Lower lobe of right lung (tissue), 2 donors: ENCODE measurements at places on chromosomes 5 and 9. TPM values are rescaled to one million over a fixed set of nuclear protein-coding genes. Genes with fewer than 3 reads are reported as not detected.

- no peak overlapping the region for H3K27ac ChIP-seq
- peaks cover 98% of the 10 kb centered on the region for H3K36me3 ChIP-seq
- H3K4me3 ChIP-seq: no peak overlapping the region
Measured at GRCh38 chr5:179608131-179608581, 15.3 kb downstream of the HNRNPH1 start.

DNA sequence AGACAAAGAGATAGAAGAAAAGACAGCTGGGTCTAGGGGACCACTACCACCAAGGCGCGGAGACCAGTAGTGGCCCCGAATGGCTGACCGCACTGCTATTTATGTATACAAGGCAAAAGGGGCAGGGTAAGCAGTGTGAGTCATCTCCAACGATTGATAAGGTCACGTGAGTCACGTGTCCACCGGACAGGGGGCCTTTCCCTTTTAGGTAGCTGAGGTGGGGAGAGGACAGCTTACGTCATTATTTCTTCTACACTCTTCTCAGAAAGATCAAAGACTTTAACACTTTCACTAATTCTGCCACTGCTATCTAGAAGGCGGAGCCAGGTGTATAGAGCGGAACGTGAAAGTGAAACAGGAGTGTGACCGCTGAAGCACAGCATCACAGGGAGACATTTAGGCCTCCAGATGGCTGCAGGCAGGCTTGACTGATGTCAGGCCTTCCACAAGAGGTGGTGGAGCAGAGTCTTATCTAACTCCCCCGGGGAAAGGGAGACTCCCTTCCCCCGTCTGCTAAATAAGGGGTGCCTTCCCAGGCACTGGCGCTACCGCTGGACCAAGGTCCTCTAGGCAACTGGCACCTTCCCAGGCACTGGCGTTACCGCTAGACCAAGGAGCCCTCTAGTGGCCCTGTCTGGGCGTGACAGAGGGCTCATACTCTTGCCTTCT is 6.1 kb upstream of the PRR16 start:
- DNase-seq: peak; percentile 82
- H3K4me3 ChIP-seq: peak overlapping the region; percentile 50
- H3K27ac ChIP-seq: no peak overlapping the region
- H3K36me3 ChIP-seq: no peaks in the 10 kb centered on the region
- no peaks in the 10 kb centered on the region for H3K4me1 ChIP-seq

The ARL14EPL gene
- not detected for total RNA-seq

- H3K36me3 ChIP-seq: no peaks in the 10 kb centered on the region
- H3K4me3 ChIP-seq: no peak overlapping the region
- H3K27me3 ChIP-seq: no peaks in the 10 kb centered on the region
- no peak for DNase-seq
- H3K27ac ChIP-seq: no peak overlapping the region
Measured at GRCh38 chr5:64646169-64646568, 44.1 kb upstream of the SHISAL2B start.

DNA sequence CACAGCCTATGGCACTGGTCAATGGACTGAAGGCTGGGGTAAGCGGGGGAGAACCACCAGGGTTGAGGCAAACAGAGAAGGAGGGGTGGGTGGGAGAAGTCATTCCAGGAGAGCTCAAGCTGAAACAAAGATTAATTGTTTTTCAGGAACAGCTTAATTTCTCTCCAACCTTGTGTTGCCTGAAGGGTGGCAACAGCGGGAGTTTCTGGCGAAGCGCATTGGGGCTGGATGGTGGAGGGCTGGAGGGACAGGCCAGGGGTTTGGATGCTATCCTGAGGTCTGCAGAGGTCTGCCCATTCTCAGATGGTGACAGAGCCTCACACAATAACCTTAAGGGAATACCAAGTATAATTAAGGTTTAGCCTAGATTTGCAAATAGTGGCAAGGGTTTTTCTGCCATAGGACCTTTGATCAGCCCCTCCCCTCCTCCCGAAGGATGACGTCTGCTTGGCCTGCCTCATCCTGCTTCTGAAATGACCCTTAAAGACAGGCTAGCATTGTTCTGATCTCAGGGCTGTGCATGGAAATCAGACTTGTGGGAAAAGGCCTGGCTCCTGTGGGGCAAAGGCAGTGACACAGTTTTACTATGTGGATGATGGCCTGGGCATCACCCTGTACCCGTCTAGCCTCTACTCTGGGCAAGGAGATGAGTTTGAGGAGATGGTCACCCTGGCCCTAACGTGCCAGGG is 32.7 kb downstream of the PSD2 start:
- no peaks in the 10 kb centered on the region for H3K36me3 ChIP-seq
- no peak overlapping the region for H3K4me3 ChIP-seq
- no peak overlapping the region for H3K27ac ChIP-seq
- H3K4me1 ChIP-seq: no peaks in the 10 kb centered on the region
- DNase-seq: no peak

The AHRR gene
- total RNA-seq: 8.4 TPM

DNA sequence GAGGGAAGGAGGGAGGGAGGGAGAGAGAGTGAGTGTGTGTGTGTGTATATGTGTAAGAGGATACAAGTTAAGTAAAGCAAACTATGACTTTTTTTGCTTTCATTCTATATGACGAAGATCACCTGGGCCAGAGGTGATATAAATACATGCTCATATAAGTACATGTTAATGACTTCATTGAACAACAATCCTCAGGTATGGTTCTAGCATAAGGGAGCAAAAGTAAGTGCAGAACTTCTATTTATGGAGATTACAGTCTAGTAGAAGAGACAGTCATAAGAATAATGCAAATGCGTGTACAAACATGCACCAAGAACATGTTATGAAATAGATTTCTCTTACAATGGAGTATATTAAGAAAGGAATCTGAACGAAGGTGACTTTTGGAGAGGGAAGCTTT is 1804.0 kb downstream of the MAT2B start:
- DNase-seq: no peak
- H3K4me3 ChIP-seq: no peak overlapping the region
- H3K4me1 ChIP-seq: no peaks in the 10 kb centered on the region
- no peaks in the 10 kb centered on the region for H3K36me3 ChIP-seq
- H3K27me3 ChIP-seq: no peaks in the 10 kb centered on the region

The TMC1 gene
- not detected for total RNA-seq

The COL23A1 gene
- total RNA-seq: 1.2 TPM

GRCh38 chr5:150120062-150120441 is 33.7 kb upstream of the CSF1R start:
- H3K27ac ChIP-seq: no peak overlapping the region
- H3K36me3 ChIP-seq: peaks cover 76% of the 10 kb centered on the region
- peaks cover 15% of the 10 kb centered on the region for H3K4me1 ChIP-seq
- H3K4me3 ChIP-seq: no peak overlapping the region
- DNase-seq: no peak

DNA sequence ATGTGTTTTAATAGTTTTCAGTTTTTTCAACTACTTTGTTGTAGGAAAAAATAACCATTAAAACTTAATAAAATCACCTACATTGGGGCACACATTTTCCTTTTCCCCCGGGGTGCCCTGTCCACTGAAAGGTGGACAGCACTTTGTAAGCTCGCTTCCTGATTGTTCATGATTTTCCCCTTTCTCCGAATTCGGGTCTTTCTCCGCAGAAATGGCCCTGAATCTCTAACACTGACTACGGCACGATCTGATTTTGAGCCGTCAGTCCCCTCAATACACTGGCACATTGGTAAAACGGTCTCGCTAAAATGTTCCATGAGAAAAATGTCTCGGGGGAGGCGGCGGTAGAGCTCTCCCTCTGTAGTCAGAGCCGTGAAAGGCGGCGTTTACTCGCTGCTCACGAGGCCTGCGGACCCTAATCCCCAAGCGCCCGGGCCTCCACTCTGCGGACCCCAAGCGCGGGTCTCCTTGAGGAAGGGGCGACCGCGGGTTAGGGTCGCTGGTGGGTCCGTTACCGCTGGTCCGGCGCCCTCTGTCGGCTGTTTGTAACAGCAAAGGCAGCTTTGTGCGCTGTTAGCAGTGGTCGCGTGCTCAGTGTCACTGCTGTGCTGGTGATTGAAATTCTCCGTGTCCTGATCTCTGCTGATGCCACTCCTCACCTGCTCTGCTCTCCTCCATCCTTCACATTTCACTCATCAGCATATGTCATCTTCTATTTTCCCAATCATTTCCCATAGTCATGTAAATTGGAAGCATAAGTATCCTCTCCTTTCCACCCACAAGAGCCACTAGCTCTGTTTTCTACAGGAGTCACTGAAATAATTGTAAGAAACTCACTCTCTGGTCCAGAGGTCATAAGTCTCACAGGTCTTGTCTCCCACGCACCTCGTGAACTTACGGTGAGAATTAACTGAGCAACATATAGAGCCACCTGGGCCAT is 10.8 kb upstream of the IFNA2 start:
- peak overlapping the region; percentile 51 for H3K4me3 ChIP-seq
- H3K36me3 ChIP-seq: no peaks in the 10 kb centered on the region
- peaks cover 11% of the 10 kb centered on the region for H3K4me1 ChIP-seq

The RAB3C gene
- 0.30 TPM for total RNA-seq

DNA sequence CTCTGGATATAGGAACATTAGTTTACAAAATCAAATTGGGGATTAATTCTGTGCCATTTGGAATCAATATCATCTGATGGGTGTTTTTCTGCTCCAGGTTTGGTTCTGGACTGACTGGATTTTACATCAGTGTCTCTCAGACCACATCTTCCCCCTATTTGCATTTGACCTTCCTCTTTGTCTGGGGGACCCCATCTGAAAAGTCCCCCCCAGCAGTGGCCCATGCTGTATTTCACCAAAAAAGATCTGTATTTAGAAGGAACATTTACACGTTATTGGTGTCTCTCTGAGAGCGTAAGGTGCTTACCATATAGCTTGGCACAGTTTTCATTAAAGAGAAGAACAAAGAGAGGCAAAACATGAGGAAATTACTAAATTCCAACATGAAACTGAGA is 215.6 kb upstream of the CLINT1 start:
- DNase-seq: no peak
- no peak overlapping the region for H3K4me3 ChIP-seq
- H3K36me3 ChIP-seq: no peaks in the 10 kb centered on the region
- no peaks in the 10 kb centered on the region for H3K27me3 ChIP-seq
- no peaks in the 10 kb centered on the region for H3K4me1 ChIP-seq

- DNase-seq: no peak
- no peaks in the 10 kb centered on the region for H3K4me1 ChIP-seq
- H3K27ac ChIP-seq: no peak overlapping the region
- no peaks in the 10 kb centered on the region for H3K36me3 ChIP-seq
- no peak overlapping the region for H3K4me3 ChIP-seq
Measured at GRCh38 chr5:106691701-106692100, 979.0 kb downstream of the EFNA5 start.

DNA sequence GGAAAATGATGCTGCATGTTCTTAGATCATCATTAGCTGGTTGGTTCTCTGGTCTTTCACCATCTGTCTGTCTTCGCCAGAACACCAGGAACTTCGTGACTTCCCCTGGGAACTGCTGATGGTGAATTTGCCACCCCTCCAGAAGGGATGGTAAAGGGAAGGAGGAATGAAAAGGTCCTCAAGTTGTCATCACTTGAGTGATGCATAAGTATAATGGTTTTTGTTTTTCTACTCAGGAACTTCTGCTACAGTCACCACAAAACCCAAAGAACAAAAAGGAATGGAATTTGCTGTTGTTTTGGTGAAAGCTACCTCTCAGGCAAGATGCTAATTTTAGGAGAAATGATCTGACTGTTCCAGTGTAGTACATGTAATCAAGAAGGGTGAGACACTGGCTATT is 328.4 kb downstream of the ARHGEF28 start:
- no peaks in the 10 kb centered on the region for H3K27me3 ChIP-seq
- no peak overlapping the region for H3K27ac ChIP-seq
- no peaks in the 10 kb centered on the region for H3K4me1 ChIP-seq
- H3K36me3 ChIP-seq: no peaks in the 10 kb centered on the region
- no peak for DNase-seq
